Stimulated activated CD8-positive, alpha-beta memory T cell treated with anti-CD3 and anti-CD28 coated beads, Interleukin-4, amount 100 ng/mL, for 48 hours (primary cell): ENCODE measurements at places on chromosomes 2 and 18.

DNA sequence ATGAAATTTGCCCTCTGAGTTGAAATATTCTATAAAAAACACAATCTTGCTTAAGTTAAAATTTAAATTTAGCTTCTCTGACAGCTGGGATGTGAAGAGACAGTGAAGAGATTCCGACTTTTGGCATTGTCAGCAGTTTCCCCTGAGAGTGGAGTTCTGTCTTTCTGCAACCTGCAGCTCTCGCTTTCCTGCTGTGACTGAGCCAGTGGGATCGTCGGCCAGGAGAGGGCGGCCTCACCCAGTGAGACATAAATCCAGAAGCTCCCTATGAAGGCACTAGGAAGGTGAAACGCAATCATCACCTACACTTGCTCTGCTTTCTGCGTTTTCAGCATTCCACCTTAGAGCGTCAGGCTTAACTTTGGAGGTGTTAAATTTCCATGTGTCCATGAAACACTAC is 75.4 kb upstream of the HNMT start:
- no peak for DNase-seq

- DNase-seq: no peak
Measured at GRCh38 chr2:229393926-229394325, 122.8 kb upstream of the PID1 start.

DNA sequence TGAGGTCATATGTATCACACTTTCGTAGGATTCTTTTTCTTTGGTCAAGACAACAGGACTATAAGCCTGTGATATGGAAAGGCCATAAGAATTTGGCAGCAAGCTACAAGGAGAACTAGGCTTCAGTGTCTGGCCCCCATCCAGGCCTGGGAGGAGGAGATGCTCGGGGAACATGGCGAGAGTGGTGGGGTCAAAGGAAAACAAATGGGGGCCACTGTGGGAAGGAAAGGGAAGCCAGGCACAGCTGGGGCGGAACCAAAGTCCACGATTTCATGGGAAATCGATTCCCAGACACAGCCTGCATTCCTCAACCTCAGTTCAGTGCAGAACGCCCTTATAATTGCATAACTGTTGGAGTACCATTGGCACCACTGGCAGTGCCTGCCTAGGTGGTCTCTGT is 58.2 kb downstream of the MBP start:
- no peak for DNase-seq

DNA sequence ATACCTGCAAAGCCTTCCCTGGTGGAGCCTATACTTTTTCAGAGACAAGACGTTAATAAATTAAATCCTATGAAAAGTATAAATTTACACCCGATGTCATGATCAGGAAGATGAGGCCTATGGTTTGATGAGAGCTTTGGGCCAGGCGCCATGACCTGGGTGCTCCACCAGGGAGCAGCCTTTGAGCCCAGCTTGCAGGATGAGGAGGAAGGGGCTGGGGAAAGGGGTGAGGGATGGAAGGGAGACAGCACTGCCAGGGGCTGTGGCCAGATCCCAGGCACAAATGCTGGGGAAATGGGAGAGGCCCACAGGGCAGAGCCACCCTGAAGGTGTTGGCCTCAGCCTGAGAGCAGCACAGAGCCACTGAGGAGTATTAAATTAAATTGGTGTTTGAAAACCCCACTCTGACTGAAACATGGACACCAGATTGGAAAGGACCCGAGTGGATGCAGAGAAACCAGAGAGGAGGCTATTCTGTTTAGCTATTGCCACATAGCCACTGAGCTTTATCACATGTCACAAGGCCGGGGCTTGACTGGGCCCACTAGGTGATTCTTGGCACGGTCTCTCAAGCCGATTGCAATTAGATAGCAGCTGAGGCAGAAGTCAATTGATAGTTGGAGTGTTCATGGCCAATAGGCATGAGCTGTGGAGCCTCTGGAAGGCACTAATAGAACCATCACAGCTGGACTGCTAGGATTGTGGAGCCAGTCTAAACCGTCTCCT is 9.6 kb upstream of the FAHD2A start:
- no peak for DNase-seq
